ENCODE measurements at places on chromosomes 7 and 10.

- DNase-seq, result peak; percentile 98
These were observed 272.3 kb downstream of the TRIL start for GRCh38 chr7:28685644-28686417.

- no peak for DNase-seq
These were observed 89.4 kb upstream of the MYL10 start for GRCh38 chr7:101718363-101719122.

- no peak for DNase-seq
These were observed 199.6 kb upstream of the CELF2 start for GRCh38 chr10:10818082-10818481.

DNA sequence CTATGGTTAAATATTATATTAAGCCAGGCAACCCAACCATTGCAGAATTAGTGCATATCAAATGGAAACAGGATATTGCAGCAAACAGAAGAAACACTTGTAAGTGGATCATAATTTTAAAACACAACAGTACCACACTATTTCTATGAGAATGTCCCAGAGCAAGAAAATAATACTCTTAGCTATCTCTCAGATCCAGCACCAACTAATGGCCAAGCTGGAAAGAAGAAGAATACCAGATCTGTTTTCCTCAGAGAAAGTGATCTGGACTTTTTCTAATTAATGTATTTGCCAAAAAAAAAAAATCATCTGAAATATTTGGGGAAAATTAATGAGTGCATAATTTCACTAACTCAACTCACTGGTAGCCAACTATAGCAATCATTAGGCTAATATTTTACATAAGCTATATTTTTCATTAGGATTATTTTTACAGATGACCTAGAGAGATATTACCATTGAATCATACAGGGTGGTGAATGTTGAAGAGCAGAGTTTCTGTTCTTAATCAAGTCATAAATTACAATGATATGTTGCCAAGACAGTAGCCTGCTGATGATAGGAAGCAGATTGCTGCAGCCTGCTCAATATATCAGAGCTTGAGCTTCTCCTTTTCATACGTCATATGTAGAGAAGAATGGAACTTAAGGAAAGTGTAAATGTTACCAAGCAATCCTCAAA, 995.4 kb upstream of the LRRN3 start:
- DNase-seq, result no peak

GRCh38 chr7:51075681-51076580, 240.7 kb downstream of the COBL start:
- peak; percentile 42 for DNase-seq

- DNase-seq, result peak; percentile 83
These were observed 94.5 kb downstream of the RELN start for GRCh38 chr7:103894656-103895596.

DNA sequence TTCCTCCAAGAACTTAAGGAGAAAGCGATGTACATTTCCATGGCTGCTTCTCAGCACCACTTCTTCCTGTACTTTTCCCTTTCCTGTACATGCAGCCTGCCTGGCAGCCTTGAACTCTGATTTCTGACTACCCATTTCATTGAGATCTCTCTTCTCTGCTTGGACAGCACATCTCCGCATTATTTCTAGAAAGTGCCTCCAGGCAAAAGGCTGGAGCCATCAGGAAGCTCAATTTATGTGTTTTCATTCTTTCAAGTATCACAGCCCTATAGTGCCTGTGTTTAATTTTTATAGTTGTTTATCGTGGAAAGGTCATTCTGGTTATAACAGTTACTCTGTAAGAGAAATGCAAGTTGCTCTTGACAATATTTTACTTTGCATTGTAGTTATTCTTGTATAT, 688.0 kb upstream of the ANKRD30A start:
- no peak for DNase-seq

DNA sequence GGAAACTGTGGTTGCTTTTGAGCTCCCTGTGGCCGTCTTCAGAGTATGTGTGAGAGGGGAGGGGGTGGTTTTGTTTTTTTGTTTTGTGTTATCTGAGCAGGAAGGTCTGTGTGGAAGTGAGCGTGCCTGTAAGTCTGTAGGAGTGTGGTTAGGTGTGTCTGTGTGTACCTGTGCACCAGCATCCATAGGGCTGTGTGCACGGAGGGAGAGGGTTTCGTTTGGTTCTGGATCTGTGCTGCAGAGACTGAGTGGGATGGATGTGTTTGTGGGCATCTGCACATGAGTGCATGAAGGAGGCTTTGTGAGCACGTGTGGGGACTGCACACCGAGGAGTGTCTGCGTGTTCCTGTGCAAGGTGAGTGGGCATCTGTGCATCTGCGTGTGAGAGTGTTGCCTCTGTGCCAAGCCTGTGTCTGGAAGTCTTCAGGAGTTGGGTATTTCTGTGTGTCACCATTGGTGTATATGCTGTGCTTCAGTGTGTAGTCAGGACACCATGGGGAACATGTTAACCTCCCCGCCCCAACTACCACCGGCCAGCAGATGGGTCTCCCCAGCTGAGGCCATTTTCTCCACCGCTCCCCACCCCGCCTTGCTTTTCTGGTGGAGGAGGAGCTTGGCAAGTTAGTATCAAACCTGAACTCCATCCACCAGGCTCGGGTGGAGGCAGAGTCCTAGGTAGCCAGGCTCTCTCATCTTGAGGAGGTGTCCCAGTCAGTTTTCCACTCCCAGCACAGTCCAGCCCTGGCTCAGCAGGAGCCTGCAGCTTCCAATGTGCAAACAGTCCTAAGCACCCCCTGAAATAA, 7.1 kb upstream of the TLX1 start:
- no peak for DNase-seq

DNA sequence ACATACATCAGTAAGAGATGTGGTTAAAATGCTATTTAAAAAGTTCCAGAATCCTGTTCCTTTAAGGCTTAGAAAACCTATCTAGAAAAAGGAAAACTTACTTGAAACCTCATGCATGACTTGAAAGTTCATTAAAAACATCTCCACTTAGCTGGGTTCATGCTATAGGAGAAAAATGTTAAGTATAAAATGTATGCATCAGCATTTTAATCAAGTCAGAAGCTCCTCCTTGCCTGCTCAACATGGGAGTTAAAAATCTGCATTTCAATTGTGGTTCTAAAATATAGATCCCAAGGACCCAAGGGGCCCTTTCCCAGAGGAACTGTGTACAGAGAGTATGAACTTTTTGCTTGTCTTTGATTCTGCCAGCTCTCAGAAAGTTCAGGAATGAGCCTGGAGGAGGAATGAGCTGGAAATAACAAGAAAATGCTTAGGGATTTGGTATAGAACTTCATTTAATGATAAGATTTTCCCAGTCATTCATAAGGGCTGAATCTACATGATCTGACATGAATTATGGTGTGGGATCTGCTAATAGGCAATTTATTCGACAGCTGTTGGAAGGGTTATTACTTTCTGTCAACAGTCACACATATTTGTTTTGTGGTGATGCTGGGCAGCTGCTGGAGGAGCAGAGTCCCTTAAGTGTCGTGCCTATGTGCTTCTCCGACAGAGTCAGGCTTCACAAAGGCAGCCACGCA, 85.6 kb upstream of the MTPN start:
- DNase-seq, result no peak

GRCh38 chr10:13648425-13648824, 61.7 kb downstream of the PRPF18 start:
- DNase-seq, result no peak

- no peak for DNase-seq
These were observed 265.7 kb upstream of the MAGI2 start for GRCh38 chr7:79719216-79719615.

DNA sequence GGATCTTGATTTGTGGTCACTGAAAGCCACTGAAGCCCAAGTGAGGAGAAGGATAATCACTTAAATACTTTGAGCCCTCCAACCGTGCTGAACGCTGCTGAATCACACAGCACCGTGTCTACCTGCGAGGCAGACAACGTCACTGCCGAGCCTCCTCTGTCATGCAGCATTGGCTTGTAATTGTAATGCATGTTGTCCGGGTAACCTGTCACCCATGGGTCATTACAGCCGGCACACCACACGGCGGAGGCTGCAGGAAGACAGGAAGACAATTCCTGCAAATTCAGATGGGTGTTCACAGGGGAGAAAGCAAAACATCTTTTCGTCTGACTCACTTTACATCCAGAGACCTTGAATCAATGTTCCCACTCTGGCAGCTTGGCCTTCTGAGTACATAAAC, 546.1 kb upstream of the FOXK1 start:
- no peak for DNase-seq

DNA sequence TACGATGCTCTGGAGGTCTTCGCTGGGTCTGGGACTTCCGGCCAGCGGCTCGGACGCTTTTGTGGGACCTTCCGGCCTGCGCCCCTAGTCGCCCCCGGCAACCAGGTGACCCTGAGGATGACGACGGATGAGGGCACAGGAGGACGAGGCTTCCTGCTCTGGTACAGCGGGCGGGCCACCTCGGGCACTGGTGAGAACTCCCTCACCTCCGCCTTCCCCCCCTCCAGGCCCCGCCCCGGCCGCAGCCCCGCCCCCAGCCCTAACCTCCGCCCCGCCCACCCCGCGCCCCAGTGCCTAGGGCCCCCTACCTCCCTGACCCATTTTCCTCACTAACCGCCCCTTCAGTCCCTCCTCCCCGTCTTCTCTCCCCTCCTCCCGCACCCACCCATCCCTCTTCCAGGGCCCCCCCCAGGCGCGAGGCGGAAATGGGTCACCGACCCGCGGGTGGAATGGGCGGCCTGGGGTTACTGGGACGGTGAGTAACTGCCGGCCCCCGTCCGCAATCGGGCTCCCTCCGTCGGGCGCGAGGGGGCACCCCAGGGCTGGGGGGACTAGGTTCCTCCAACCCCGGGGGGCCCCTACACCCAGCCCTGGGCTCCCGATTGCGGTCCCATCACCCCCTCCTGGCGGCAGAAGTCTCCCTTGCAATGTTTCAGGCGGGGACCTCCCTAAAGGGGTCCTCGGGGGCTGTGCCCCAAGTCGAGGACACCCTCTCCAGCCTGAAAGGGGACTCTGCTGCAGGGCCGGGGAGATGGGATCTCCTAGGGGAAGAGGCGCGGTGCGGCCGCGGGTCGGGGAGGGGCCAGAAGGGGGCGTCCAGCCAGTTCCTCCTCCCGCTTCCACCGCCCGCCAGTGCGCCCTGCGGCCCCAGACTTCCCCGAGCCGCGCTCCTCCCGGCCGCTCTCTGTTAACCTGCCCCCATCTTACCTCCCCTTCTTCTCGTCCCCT, 2.1 kb downstream of the PCOLCE start:
- no peak for DNase-seq

GRCh38 chr10:79292891-79293746, 54.1 kb upstream of the PPIF start:
- no peak for DNase-seq

- DNase-seq, result peak; percentile 37
These were observed 6.6 kb downstream of the NPC1L1 start for GRCh38 chr7:44534501-44534900.

DNA sequence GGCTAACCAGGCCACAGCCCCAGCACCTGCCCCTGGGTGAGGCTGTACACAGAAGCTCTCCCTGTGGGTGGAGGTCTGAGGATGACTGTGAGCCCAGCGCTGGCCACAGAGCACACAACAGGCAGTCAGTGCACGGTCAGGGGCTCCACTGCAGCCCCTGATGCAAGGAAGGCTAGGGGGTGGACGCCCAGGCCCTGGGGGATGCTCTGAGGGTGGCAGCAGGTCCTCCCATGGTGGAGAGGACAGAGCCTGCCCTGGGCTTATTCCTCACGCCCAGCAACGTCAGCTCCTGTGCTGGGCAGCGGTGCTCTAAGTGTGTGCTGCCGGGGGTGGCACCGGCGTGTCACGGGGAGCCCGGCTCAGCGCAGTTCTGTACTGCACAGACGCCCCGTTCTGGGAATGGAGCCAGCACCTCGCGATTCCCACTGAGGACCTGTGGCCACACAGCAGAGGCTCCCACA, 223.2 kb downstream of the MAD1L1 start:
- no peak for DNase-seq

GRCh38 chr7:152395112-152395511, 40.7 kb downstream of the KMT2C start:
- no peak for DNase-seq

- DNase-seq, result no peak
These were observed 624.3 kb upstream of the GHITM start for GRCh38 chr10:83515001-83515400.

DNA sequence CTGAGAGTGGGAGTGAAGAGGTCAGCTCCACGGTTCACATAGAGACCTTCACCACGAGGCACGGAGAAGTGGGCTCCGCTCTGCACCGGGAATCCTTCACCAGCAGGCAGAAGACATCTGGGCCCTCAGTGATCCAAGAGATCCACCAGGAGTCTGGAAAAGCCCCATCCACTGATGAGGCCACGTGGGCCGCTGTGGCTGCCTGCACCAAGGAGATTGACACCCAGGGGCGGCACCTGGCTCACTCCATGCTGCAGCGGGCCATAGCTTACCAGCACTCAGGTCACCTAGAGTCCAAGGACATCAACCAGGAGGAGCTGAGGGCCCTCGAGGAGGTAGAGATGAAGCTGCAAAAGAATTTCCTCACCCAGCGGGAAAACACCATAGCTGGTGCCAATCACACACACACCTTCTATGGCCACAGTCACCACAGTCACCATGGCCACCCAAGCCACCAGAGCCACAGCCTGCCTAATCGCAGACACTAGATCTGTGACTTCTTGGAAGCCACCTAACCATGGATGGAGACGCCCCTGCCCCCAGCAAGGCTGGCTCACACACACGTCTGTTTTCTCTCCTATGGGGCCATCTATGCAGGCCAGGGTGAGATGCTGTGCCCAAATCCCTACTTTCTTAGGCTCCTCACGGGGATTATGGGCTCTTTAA, 694 bp downstream of the C10orf62 start:
- DNase-seq, result no peak

- DNase-seq, result no peak
These were observed 110.1 kb upstream of the POM121L12 start for GRCh38 chr7:52925332-52925731.

- no peak for DNase-seq
These were observed 73.7 kb downstream of the DKK1 start for GRCh38 chr10:52387744-52388143.

DNA sequence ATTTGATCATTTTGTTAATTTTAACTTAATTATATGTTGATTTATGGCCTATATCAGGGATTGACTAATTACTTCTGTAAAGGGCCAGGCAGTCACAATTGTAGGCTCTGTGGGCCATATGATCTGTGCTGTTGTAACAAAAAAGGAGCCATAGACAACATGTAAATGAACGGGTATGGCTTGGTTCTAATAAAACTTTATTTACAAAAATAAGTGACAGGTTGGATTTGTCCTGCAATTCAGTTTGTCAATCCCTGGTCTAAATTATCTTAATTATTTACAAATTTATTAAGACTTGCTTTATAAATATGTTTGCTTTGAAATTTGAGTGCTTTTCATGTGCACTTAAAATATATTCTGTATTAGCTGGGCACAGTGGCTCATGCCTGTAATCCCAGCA, 2.9 kb upstream of the HK1 start:
- no peak for DNase-seq

- peak; percentile 74 for DNase-seq
These were observed 25.2 kb downstream of the GET4 start for GRCh38 chr7:901388-902154.

- no peak for DNase-seq
These were observed 77.1 kb downstream of the CREM start for GRCh38 chr10:35203745-35204144.

DNA sequence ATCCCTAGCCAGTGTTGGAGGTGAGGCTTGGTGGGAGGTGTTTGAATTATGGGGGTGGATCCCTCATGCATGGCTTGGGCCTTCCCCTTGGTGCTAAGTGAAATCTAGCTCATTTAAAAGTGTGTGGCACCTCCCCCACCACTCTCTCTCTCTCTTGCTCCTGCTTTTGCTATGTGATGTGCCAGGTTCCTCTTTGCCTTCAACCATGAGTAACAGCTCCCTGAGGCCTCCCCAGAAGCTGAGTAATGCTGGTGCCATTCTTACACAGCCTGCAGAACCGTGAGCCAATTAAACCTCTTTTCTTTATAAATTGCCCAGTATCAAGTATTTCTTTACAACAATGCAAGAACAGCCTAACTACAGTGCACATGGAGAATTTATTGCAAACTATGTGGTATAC, 188.8 kb upstream of the POT1 start:
- DNase-seq, result no peak
